ENCODE measurements at places on chromosomes 16 and 17.

- no peak for DNase-seq
Observed at GRCh38 chr17:31401456-31402254, 10.2 kb downstream of the RAB11FIP4 start.

GRCh38 chr16:67180166-67180565 lies 3.6 kb downstream of the MATCAP1 start:
- DNase-seq: no peak

DNA sequence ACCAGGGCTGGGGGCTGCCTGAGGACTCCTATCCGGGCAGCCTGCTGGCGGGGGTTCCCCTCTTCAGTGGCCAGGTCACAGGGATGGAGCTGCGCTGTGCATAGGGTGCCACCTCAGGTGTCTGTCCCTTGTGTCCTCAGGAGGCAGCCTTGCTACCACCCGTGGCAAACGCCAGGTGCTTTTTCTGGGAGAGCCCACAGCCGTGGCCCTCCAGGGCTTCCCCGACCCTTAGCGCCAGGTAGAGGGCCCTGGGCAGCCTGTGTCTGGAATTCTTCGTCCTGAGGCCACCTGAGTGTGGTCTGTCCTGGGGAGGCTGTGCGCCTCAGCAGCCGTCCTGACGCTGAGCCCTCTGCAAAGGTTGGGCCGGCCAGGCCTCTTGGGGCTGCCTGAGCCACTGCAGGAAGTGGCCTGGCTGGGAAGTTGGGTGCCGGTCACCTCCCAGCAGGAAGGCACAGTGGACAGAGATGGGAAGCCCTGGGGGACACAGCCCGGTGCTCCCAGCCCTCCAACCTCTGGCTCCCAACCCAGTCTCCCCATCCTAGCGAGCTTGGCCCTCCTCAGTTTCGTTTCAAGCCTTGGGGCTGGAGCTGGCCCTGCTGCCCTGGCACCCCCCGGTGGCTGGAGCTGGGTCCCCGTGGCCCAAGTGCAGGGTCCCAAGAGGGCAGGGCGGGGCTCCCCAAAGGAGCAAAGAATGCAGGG lies 7.6 kb upstream of the BAIAP3 start:
- DNase-seq: no peak

- no peak for DNase-seq
Observed at GRCh38 chr17:48795444-48796162, 21.4 kb downstream of the TTLL6 start.

DNA sequence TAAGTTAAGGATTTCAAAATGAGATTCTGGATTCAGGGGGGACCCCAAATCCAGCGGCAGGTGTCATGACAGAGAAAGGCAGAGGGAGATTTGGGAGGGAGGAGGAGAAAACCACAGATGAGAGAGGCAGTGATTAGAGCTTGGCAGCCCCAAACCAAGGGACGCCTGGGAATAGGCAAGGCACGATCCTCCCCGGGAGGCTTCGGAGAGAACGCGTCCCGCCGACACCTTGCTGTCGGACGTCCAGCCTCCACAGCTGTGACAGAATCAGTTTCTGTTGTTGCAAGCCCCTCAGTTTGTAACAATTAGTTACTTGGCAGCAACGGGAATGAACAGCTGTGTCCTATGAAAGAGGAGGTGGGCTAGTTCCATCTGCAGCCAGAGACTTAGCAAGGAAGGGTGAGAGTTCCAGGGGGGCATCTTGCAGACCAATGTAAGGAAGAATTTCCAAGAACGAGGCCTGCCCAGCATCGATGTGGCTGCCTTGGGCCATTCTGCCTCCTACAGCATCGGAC lies 110.7 kb upstream of the SDK2 start:
- no peak for DNase-seq

DNA sequence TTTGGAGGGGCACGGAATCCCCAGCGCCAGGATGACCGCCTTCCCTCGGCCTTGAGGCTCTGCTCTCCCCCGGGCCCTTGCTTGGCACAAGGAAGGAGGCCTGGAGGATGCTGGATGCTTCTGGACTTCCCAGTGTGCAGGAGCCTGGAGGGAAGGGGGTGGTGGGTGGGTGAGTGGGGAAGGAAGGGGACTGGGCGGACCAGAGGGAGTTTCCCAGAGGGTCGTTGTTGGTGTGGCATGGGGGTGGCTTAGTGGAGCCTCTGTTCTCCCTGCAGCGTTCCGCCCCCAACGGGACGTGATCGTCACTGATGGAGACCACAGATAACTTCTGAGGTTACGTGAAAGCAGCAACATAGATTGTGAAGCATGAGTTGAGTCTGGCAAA lies 140.0 kb downstream of the IRF8 start:
- no peak for DNase-seq

DNA sequence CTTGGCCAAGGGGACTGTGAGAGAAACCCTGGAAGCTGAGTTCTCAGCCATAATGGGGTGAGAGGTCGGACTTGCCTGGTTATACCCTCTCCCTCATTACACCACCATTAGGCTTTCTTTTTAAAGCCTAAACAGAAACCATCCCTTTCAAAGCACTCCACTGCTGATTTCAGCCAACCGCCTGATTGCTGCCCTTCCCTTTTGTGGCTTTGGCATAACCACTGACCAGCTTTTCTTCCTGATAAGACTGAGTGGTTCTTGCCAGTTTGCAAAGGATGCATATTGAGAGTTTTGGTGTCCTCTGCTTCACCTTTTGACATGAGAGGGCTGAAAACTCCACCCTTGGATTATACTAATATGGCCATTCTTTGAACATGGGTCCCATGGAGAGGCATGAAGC lies 308.2 kb upstream of the GOT2 start:
- DNase-seq: no peak

GRCh38 chr17:354651-355556 lies 2.3 kb upstream of the RPH3AL start:
- DNase-seq: no peak

GRCh38 chr16:85916141-85916890 lies 17.4 kb downstream of the IRF8 start:
- no peak for DNase-seq

DNA sequence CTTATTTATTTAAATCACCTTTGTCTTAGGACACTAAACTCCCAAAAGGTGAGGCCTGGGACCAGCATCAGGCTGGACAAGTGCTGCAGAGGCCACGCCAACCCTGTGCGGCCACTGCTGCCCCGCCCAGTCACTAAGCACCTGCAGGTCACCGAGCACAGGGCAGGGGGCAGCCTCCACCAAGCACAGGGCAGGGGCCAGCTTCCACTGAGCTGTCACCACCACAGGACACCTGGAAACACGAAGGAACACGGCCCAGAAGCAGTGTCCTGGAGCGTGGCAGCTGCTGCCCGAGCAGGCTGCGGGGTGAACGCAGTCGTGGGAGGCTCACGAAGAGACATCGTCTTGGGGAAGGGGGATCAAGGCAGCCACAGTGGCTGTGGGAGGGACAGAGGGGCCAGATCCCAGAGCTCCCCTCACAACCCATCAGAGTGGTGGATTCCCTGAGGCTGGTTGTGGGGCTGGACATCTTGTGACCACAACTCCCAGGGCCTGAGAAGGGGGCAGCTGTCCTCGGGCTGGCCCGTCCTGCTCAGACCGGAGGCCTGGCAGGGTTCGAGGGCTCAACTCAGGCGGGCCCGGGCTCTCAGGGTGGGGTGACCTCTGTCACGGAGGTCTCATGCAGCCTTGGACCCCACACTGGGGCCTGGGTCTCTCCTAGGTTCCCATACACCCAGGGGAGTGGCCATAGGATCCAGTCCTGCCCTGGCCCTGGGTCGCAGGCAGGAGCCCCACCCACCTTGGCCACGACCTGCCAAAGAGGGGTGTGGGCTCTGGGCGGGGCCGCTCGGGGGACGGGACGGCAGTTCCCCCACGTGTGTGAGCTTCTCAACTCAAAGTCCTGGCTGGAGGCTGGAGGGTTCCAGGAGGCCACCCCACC lies 18.7 kb downstream of the RAB40B start:
- no peak for DNase-seq

GRCh38 chr17:81511804-81512561 lies 616 bp downstream of the ACTG1 start:
- peak; percentile 34 for DNase-seq

DNA sequence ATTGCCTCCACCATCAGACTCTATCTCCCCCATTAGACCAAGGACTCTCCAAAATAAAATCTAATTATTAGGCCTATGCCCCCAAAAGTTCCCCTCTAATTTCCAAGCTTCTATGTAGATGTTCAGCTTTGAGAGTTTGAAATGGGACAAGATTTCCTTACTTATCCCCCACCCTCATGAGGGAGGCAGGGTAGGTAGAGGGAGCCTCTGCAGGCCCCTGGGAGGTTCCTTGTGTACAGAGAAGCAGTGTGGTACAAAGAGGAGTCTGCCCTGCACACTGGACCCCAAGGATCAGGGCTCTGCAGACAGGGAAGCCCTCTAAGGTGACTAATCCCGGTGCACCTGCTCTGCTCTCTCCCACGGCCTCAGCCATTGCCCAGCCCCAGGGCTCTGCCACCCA lies 2.5 kb downstream of the KRT17 start:
- no peak for DNase-seq

DNA sequence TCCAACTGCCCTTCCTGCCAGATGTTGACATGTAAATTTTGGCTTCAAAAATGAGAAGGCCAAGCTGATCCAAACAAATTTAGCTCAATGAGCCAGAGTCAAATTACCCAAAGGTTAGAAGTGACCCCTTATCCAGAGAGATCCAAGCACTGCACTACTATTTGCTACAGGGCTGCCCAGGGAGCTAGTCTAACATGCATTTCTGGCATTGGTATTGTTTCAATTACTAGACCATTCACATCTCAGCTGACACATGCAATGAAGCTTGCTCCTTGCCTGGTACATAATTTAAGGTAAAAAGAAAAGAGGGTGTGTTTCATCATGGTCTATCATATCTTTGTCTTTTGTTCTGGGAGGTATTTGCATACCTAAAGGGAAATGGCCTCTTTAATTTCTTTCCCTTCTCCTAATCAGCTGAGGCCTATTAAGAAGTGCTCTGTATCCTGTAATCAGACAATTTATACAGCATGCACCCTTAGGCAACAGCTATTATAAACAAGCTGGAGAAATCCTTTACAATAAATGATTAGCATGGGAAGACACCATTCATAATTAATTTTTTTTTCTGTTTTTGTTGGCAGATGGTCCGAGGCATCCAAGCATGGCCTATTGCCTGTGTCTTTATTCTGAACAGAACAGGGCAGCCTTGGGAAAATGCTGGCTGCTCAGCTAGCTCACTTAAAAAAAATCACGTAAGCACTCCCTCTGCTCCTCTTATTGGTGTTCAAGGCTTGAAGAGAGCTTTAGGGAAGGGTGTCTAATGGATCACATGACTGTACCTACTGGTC lies 161.5 kb upstream of the SALL1 start:
- DNase-seq: no peak

DNA sequence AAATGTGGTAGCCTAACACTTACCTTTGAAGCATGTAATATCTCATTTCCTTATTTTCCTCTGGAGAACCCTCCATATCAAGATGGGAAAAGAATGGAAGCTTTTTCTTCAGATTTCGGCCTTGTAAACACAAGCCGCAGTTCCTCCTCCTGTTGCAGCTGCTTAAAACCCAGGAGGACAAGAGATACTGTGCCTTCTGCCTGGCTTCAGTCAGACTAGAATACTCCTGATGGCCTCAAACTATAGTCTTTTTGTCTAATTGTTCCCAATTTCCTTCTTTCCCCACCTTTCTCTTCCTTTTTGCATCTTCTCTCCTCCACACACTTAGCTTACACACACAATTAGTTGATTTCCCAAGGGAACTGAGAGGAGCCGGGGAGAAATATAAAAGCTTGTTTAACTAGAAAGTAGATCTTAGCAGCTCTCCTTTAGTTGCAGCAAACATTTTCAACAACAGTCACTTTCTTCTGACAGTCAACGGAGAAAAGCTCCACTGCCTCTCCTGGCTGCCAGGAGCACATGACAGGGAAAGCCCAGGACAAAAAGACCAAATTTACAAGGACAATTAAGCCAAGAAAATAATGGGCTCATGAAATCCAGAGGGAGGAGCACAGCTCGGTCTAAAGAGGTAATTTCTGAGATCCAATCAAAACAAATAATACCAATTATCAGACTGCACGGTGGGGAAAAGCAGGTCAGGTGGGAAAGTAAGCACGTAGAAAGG lies 76.4 kb upstream of the C17orf78 start:
- no peak for DNase-seq

- no peak for DNase-seq
Observed at GRCh38 chr17:42642336-42642735, 16.7 kb upstream of the TUBG2 start.

DNA sequence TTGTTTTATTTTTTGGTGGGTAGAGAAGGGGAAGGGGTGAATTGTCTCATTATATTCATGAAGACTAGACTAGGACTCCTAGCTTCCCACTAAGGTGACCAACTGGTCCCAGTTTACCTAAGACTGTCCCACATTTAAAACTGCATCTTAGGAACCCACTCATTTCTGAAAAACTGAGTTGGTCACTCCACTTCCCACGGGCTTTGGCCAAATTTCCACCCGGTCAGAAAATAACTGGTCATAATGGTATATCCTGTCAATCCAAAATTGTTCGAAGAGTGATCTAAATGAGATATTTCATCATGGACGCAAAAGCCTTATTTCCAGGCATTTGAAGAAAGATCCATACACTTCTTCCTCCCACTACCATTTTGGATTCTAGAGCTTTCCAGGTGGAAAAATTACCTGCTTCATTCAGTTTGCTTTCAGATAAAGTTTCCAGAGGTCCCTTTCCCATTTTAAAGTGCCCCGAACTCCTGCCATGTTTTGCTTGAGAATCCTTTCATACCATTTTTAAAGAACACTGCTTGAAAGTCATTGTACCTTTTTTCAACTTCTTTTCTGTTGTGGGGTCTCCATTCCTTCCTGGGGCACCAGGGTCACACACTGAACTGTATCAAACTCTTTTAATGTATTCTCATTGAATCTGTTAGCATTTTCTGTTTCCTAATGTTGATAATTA lies 21.8 kb upstream of the ZFHX3 start:
- DNase-seq: no peak

GRCh38 chr17:58121925-58122324 lies 26.3 kb upstream of the OR4D1 start:
- peak; percentile 40 for DNase-seq

DNA sequence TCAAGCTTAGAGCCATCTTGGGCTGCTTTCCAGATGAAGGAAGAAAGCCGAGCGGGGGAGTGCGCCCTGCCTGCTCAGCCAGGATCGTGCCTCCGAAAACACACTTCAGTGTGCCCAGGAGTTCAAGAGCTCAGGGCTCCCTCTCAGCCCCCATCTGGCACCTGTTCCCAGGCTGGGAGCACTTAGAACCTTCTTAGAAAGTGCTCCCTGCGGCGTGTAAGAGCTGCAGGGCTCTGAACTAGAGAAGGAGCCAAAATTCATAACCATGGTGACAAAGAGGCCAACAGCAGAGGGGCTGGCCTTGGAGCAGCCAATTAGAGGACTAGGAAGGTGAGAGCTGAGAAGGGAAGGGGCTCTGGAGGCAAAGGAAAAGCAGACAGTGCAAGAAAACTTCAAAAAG lies 59.0 kb upstream of the TNRC6C start:
- DNase-seq: no peak
